ENCODE measurements at places on chromosomes 6 and 20.

DNA sequence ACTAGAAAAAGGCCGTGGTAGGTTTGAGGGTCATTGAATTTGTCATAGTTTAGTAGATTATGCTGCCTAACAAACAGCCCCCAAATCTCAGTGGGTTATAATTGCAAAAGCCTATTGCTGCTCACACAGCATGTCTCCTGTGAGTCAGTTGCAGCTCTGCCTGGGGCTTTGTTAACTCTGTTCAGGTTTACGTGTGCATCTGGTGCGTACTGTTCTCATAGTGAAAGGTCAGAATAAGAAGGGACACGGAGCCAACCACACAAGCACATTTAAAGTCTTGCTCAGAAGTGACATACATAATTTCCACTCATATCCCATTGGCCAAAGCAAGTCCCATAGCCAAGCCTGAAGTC is 48.1 kb upstream of the BMP2 start:
- no peak for DNase-seq

GRCh38 chr20:47031004-47031403 is 136.4 kb downstream of the EYA2 start:
- no peak for DNase-seq

- DNase-seq, result no peak
These were observed 1148.3 kb downstream of the EPHA7 start for GRCh38 chr6:92271091-92271490.

DNA sequence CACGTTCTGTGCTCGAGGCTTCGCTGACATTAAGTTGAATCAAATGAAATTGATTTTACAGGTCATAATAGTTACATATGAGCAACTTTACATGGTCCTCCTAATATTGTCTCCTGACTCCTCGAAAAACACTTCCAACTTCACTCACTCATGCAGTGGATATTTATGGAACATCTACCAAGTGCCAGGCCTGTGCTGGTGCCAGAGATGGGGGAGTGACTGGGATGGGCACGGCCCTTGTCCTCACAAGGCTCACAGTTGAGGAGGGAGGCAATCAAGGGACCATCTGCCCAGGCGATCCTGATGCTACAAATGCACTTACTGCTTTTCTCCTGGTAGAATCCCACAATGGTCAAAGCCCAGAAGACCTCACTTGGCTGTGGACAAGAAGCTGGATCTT is 426.4 kb downstream of the PREX1 start:
- no peak for DNase-seq

DNA sequence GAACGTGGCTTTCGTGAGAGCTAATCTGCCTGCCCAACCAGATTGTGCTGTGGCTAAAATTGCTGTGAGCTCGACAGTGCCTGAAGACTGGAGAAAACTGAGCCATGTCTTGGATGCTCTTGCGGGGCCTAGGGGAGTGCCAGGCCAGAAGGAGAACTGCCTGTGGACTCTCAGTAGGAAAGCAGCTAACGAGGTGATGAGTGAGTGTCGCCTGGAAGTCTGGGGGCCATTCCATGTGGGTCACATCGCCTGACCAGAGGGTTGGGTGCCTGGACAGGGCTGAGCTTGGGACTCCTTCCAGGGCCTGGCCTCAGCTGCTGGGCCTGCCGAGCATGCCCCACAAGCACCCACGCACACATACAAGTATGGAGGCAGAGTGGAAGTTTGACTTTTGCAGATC is 166.5 kb downstream of the VEGFA start:
- DNase-seq, result peak; percentile 59

- no peak for DNase-seq
These were observed 325.9 kb downstream of the COL12A1 start for GRCh38 chr6:74879976-74880375.

- peak; percentile 74 for DNase-seq
These were observed 259.1 kb upstream of the FERMT1 start for GRCh38 chr20:6381887-6382286.

DNA sequence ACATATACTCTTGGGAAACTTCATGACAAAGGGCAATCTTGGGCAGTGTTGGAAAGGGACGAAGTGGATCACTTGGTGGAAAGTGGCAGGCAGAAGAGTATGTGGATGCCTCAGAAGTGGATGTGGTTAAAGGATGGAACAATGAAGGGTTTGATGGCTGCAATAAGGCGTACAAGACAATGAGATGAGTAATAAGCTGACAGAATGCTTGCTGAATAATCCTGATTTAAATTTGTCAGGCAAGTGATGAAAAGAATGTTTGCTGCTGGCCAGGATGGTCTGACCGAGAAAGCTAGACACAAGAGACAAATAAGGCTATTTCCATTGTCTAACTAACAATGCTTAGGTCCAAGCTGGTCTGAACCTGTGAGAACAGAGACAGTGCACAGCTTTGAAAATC is 61.6 kb upstream of the CEP85L start:
- no peak for DNase-seq

DNA sequence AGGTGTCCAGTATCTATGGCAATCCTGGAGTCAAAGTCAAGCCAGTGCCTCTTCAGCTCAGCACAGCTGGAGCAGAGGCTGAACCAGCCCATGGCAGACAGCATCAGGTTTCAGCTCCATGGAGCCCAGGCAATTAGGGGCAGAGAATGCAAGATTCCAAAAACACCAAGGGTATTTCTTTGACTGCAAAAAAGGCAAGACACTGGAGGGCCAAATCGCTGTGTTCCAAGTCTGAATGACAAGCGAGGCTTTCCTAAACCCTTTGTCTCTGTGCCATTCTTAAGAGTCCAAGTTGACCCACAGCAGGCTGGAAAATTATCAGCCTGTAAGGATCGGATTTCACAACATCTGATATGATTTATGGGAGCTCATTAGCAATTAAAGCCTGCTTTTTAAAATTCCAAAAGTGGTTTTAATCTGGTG is 49.7 kb upstream of the TGM3 start:
- DNase-seq, result peak; percentile 34

DNA sequence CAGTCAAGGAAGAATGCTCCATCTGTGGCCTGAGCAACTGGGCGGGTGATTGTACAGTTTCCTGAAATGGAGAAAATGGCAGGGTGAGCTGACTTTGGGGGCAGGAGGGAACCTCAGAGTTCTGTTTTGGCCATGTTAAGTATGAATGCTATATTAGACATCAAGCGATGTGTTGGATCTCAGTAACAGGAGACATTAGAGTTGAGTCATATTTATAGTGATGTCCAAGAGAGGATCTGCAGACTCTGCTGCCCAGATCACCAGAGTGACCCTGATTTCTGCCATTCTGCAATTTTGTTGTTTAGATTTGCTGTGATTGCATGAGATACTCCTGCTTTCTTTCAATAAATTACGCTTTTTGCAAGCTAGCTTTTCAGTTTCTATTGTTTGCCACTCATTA is 131.4 kb upstream of the ENPP5 start:
- no peak for DNase-seq

GRCh38 chr6:110875548-110876169 is 1.1 kb downstream of the AMD1 start:
- peak; percentile 32 for DNase-seq

- peak; percentile 92 for DNase-seq
These were observed 41.2 kb downstream of the IGF2R start for GRCh38 chr6:160010067-160010466.

GRCh38 chr6:156193381-156193780 is 583.8 kb upstream of the ARID1B start:
- no peak for DNase-seq

GRCh38 chr20:10927011-10927583 is 253.3 kb upstream of the JAG1 start:
- no peak for DNase-seq

- DNase-seq, result peak; percentile 89
These were observed at the start of gene BACH2 for GRCh38 chr6:90296341-90297114. Gene BACH2, minus strand, starts transcription at chr6:90296843. Its CDS starts 287,999 bp downstream, at chr6:90008844.
